ENCODE measurements at places on chromosomes 7 and 10.

DNA sequence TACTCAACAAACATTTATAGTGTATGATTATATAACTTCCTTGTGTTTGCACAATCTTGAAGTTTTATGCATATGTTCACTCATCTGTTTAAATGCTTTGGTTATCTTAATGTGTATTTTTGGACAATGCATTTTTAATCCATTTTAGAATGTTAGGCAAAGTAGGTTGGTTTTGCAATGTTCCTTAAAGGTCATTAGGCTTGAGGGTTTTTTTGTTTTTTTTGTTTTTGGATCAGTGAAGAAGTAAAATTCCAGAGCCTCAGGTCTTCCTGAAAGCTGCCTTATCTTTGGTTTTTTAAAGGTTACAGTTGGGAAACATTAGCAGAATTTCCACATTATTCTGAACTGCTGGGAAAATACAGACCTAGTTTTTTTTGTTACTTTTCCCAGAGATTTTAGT lies 12.8 kb downstream of the MDFIC start:
- DNase-seq, result no peak

GRCh38 chr7:73668103-73668885 lies 663 bp downstream of the VPS37D start:
- no peak for DNase-seq

- DNase-seq, result no peak
Observed at GRCh38 chr10:18209241-18209640, 69.0 kb downstream of the CACNB2 start.

- peak; percentile 10 for DNase-seq
Observed at GRCh38 chr10:48981310-48981907, 41.8 kb upstream of the LRRC18 start.

GRCh38 chr10:89482256-89482655 lies 53.1 kb downstream of the SLC16A12 start:
- DNase-seq, result no peak

GRCh38 chr10:79435271-79436065 lies 10.0 kb downstream of the ZCCHC24 start:
- no peak for DNase-seq

DNA sequence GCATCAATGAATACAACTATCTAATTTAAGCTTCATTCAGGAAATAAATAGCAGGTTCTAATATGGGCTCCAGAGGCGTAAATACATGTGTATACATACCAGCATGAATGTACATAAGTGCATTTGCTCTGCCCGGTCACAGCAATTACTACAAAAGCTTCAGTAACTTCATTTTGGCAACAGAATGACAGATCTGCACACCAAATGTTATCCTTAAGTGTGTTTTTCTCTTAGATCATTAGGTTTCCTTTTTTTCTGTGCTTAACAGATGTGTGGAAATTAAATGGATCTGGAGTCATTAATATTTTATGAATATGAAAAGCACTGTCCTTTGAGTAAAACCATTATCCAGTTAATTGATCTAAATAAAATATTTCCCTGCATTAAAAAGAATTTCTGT lies 159.0 kb upstream of the MEOX2 start:
- no peak for DNase-seq

DNA sequence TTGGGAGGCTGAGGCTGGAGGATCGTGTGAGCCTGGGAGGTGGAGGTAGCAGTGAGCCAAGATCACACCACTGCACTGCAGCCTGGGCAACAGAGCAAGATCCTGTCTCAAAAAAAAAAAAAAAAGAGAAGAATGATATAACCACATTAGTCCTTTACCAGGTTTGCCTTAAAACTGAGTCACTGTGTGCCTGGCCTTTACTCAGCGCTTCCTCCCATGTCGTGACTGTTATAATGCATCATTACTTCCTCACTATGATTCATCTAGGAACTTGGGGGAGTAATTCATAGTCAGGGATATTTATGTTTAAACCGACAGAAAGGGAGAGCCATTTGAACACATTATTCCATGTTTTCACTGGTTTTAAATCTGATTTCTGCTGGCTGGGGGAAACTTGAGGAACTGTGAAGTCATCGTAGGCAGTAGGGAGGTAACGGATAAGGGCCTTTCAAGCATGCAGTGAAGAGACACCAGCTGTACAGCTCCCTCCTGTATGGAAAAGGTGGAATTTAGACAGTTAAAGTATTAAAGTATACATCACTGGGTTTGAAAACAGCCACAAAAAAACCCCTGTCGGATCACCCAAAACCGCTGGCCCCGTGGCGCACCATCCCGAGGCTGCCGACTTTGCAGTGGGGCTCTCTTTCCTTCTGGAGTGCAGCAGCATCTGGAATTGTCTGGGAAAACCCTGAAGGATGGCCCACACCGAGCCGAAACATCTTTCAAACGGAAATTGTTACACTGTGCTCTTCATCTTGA lies 119.8 kb downstream of the NKX6-2 start:
- DNase-seq, result no peak

DNA sequence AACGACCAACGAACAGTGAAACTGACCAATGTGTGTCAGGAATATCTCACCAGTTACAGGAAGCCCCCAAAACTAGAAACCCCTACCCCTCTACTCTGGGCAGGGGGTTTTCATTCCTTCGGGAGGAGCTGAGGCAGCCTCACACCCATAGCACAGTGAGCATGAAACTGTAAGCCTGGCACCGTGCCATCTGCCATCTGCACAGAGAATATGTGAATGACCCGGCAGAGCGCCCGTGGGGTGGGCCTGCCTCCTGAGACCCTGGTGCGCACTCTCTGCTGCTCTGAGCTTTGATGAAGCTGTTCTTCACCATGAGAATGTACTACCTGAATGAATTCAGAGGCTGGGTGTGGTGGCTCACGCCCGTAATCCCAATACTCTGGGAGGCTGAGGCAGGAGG lies 27.1 kb downstream of the DAGLB start:
- no peak for DNase-seq

GRCh38 chr7:104967088-104967487 lies 46.9 kb upstream of the KMT2E start:
- no peak for DNase-seq

DNA sequence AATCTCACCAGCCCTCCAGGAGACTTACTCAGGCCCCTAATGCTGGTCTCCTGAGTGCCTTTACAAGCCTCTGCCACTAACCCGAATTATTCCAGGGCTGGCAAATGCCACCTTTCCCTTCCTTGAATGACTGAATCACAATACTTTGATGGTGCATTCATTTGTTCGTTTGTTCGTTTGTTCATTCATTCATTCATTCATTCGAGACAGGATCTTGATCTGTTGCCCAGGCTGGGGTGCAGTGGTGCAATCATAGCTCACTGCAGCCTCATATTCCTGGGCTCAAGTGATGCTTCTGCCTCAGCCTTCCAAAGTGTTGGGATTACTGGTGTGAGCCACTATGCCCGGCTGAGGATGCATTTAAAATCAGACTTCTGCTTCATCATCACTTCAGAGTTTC lies 6.0 kb downstream of the ZNF12 start:
- DNase-seq, result no peak

- DNase-seq, result no peak
Observed at GRCh38 chr10:3806603-3807002, 21.6 kb upstream of the KLF6 start.

GRCh38 chr7:139972029-139972428 lies 90.7 kb downstream of the PARP12 start:
- DNase-seq, result no peak

DNA sequence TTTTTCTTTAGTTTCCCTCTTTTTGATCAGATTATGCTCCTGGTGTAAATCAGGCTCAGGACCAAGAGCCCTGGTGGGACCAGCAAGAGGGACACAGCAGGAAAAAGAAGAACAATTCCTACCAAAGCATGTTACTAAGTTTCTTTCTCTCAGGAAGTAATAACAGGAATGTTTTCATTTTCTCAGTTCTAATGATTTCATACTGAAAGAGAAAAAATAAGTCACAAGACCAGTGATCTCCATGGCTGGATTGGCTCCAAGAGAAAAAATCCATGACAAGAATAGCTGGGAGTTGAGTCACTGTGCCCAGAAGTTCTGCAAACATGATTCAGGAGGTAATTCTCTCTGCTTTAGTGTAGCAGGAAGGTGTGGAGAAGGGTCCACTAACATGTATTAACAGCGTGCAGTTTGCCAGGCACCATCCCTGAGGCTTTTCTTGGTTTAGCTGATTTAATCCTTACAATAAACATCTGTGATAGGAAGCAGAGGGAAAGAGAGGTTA lies 23.8 kb upstream of the IFIT2 start:
- no peak for DNase-seq

DNA sequence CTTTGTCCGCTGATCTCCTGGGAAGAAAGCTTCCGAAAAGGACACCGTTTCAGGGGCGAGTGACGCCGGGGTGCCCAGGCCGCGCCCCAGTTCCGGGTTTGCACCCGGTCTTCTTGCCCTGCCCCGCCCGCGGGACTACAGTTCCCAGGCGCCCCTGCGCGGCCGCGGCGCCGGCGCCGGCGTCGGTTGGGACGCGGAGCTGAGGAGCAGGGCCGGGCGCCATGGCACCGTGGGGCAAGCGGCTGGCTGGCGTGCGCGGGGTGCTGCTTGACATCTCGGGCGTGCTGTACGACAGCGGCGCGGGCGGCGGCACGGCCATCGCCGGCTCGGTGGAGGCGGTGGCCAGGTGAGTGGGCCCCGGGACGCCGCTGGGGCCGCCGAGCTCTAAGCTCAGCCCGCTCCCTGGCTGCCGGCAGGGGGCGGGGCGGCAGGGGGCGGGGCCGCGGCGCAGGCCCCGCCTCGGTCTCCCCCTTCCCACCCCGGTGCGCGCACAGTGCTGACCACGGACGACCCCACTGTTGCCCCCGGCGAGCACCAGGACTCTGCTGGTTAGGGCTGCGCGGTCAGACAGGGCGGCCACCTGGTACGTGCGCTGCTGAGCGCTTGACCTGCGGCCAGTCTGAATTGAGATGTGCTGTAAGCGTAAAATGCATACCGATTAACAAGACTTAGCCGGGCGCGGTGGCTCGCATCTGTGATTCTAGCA lies at the start of gene LHPP:
TSS of gene LHPP (plus strand) at position 182 of the 706 bp plus-strand sequence. CDS start at position 222, 40 bp downstream.
- DNase-seq, result peak; percentile 89

GRCh38 chr7:36635091-36635490 lies 89.2 kb downstream of the AOAH start:
- DNase-seq, result no peak

Measured in T-cell (primary cell).